T-helper 1 cell (primary cell): ENCODE measurements at places on chromosomes 5 and 9.

GRCh38 chr9:99058964-99059921 is 45.7 kb upstream of the TGFBR1 start:
- DNase-seq = no peak

DNA sequence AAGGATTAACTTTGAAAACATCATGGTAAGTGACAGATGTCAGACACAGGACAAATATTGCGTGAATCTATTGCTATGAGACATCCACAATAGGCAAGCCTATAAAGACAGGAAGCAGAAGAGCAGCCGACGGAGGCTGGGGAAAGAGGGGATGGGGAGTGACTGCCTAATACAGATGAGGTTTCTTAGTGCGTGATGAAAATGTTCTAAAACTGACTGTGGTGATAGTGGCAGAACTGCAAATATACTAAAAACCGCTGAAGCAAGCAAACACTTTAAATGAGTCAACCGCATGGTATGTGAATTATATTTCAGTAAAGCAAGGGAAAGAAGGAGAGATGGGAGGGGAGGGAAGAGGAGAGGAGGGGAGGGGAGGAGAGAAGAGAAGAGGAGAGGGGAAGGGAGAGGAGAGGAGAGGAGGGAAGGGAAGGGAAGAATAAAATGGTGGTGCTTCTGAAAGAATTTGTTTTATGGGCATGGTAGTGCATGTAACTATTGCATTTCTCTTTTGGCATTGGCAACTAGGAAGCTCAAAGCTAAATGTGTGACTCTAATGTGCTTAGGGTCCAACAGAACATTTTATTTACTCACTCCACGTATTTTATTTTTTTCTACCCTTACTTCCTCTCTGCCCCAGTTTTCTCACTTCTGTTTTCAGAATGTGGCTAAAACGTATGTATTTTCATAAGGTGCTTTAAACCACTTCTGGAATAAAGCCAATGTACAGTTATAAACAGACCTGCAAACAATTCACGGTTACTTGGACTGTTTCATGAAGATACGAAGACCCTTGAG is 21.3 kb downstream of the AKNA start:
- DNase-seq = no peak

GRCh38 chr5:40080191-40080590 is 599.5 kb upstream of the PTGER4 start:
- DNase-seq = no peak

DNA sequence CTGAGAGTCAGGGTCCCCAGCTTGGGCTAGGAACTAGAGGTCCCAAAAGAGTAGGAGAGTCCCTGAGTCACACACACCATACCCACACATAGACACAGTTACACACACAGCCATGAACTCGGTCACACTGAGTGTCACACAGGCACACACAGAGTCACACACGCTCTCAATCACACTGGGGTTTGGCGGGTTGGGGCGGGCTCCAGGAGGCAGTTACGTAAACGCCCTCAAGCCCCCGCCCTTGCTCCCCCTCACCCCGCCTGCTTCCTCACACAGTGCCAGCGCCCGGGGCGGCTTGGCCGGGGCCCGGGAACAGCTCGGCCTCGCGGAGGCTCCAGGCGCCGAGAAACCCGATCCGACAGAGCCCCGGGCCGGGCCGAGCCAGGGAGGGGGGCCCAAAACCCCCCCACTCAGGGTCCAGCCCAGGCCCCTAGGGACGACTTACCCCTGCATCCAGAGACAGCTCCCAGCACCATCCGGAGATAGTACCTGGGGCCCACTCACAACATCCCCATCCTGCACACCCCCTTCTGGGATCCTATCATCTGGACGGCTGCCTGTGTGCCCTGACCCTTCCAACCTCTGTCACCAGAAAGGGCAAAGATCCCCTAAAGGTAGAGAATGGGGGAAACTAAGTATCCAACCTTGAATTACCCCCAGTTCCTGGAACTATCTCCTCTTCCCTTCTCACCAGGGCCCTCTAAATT is 3.5 kb upstream of the CNTFR start:
- no peak for DNase-seq

GRCh38 chr5:109836280-109836679 is 146.6 kb downstream of the MAN2A1 start:
- DNase-seq = no peak

DNA sequence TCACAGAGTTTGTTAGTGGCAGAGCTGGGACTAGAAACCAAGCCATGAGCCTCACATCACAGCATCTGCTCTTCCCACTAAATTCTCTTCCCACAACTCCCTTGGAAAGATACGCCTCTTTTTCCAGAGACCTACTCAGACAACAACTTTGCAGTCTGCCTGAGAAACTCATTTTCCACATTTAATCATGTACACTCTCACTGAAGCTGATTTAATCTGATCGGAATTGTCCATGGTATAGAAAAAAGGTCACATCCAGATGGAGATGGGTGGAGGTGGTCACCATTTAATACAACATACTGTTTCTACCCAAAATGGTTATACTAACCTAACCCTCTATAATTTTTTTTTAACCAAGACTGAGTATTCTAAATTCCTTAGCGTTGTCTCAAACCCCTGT is 366.2 kb downstream of the ENC1 start:
- DNase-seq = no peak

DNA sequence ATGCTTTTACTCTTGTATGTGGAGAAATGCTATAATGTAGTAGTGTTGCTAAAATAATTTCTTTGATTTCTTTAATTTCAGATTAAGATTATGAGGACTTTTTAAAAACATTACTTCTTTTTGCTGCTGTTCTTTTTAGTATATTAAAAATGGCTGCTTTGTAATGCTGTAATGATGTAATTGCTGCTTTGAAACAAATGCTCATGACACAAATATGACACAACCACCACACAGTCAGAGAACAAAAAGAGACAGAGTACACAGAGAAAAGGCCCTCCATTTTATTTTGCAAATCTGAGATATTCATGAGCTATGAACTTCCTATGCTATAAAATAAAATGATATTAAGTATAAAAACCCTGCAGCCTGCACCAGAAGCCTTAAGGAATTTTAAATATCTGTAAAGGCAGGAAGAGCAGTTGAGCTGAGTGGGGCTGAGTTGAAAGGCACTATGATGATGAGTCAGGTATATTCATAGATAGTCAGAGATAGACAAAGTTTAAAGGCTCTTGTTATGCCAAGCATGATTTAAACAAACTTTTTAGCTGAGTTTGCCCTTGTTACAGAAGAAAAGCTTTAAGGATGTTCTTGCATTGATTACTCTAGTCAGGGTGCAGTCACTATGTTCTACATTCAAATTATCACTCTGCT is 5.1 kb upstream of the POU5F2 start:
- no peak for DNase-seq

- no peak for DNase-seq
These were observed 4.0 kb downstream of the GNPDA1 start for GRCh38 chr5:142008813-142009212.
